Right renal cortex interstitium (tissue), 3 donors: ENCODE measurements at places on chromosomes 13 and 19. TPM values are rescaled to one million over a fixed set of nuclear protein-coding genes. Genes with fewer than 3 reads are reported as not detected.
A peak's percentile ranks its signal among the peaks of the same experiment; 100 is the strongest.

DNA sequence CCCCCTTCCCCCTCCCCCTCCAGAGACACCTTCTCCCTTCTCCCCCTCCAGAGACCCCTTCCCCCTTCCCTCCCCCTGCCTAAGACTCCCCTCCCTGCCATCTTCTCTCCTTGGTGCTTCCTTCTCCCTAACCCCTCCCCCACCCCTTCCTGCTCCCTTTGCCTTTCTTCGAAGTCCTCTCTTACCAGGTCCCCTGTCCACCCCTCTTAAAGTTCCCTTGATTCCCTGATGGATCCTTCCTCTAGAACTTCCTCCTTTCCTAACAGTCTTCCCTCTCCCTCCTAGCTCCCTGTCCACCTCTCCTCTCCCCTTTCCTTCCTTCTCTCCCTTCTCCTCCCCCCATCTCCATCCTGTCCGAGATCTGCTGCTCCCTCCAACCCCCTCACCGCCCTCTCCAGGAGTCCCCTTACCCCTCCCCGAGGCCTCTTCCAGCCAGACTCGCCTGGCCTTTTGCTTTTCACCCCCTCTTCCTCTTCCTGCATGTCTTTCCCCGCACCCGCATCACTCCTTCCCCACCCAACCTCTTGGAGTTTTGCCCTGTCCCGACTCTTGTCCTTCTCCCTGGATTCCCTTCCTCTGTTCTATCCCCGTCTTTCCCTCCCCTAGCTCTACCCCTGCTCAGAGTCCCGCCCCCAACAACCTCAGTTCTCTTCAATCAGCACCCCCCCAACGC, 3.1 kb downstream of the TNFSF9 start:
- DNase-seq: no peak

DNA sequence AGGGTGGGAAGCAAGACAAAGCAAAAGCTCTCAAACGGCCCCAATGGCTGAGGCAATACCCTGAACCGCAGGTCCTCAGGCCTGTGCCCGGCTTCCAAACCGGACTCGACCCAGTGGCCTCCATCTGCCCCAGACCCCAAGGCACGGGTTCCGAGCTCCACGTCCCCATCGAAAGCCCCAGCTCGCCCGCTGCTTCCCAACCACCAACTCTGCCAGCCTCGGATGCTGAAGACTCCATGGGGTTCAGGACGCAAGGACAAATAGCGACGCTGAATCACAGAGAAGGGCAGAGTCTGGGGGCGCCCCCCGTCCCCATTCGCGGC, 559 bp downstream of the POLR2E start:
- no peak for DNase-seq

DNA sequence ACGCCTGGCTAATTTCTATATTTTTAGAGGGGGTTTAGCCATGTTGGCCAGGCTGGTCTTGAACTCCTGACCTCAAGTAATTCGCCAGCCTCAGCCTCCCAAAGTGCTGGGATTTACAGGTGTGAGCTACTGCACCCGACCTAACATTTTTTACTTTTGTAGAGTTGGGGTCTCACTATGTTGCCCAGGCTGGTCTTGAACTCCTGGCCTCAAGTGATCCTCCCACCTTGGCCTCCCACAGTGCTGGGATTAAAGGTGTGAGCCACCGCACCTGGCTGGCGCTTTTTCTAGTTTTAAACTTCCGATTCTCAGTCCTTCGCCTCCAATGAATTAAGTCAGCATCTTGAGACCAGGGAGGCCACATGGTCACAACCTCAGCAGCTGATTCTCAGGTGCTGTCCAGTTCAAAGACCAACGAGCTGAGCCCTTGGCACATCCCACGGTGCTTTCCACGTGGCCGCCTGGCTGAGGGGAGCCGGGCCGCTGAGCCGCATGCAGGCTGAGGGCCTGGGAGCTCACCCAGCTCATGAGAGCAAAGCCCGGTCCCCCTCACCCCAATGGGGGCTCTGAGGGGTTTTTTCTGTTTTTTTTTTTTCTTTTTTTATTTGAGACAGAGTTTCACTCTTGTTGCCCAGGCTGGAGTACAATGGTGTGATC, 9.1 kb downstream of the AP3D1 start:
- DNase-seq: no peak

The DAZAP1 gene
- 69.7 TPM for polyA plus RNA-seq

DNA sequence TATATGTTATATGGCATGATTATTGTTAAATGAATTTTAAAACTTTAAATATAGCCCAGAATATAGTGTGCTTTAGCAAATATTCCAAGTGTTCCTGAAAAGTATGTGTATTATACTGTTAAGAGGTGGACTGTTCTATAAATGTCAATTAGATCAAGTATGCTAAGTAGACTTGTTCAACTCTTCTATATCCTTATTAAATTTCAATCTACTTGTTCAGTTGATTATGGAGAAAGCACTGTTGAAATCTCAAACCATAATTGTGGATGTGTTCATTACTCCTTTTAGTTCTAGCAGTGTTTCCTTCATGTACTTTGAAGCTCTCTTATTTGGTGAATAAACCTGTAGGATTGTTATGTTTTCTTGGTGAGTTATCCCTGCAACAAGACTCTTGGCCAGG, 52.5 kb downstream of the SPACA7 start:
- no peak for DNase-seq

GRCh38 chr19:47022140-47022536, 2.5 kb downstream of the NPAS1 start:
- DNase-seq: no peak

GRCh38 chr13:36998624-36999041, 507 bp downstream of the ALG5 start:
- DNase-seq: no peak

The GPR183 gene
- polyA plus RNA-seq: 2.2 TPM

GRCh38 chr13:93201992-93202558, 24.5 kb upstream of the GPC6 start:
- no peak for DNase-seq

GRCh38 chr19:2500156-2500555, 24.2 kb downstream of the GADD45B start:
- no peak for DNase-seq

DNA sequence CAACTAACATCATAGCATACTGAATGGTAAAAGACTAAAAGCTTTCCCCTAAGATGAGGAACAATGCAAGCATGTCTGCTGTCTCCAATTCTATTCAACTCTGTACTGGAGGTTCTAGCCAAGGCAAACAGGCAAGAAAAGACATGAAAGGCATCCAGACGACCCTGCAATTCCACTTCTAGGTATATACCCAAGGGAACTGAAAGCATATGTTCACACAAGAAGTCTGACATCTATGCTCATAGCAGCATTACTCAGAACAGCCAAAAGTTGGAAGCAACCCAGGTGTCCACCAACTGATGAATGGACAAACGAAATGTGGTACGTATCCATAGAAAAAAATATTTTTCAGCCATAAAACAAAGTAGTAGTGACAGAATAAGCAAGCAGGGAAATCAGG, 39.1 kb downstream of the PEPD start:
- DNase-seq: no peak

The KIR3DL2 gene
- not detected for polyA plus RNA-seq

DNA sequence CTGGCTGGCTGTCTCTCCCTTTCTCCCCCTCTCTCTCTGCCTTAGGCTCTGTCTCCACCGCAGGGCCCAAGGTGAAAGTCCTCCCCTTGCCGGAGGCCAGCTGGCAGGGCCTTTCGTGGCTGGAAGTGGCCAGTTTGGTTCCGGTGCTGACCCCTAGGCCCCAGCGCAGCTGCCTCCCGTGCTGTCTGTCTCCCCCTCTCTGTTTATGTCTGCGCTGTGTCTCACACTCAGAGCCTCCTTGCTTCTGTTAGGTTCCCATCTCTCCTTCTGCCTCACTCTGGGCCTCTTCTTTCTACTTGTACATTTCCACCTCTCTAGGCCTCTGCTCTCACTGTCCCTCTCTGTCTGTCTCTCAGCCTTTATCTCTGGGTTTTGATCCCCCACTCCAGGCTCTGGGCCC, 13.1 kb downstream of the CCDC97 start:
- DNase-seq: no peak

The PSENEN gene
- polyA plus RNA-seq: 62.0 TPM

GRCh38 chr19:1361601-1362386, 21.9 kb upstream of the NDUFS7 start:
- no peak for DNase-seq

The SLC10A2 gene
- polyA plus RNA-seq: 0.80 TPM

- peak; percentile 10 for DNase-seq
Measured at GRCh38 chr13:49791711-49792549, 552 bp downstream of the KPNA3 start.

The MCEMP1 gene
- not detected for polyA plus RNA-seq
